ENCODE measurements at places on chromosomes 2 and 18. TPM values are rescaled to one million over a fixed set of nuclear protein-coding genes. Genes with fewer than 3 reads are reported as not detected.

DNA sequence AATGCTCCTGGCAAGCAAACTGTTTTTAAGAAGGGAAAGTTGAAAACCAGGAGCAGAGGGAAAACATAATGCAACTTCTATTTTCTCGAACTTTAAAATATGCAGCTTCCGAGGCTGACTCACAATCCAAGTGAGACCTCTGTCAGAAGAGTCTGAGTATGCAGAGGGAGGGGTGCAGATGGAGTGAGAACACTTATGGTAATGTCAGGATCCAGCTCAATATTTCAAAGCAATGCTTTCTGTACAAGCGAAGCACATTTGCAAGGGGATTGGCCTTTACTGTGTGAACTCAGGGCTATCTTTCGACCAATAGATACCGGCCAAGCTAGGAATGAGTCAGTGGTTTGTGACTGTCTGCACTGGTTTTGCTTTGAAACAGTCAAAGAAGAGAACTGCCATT, 242.7 kb downstream of the CNTNAP5 start:
- H3K36me3 ChIP-seq, result no peaks in the 10 kb centered on the region
- peaks cover 10% of the 10 kb centered on the region for H3K4me1 ChIP-seq
- no peak overlapping the region for H3K4me3 ChIP-seq
- H3K27me3 ChIP-seq, result no peaks in the 10 kb centered on the region
- no peak for DNase-seq
- H3K27ac ChIP-seq, result no peak overlapping the region

DNA sequence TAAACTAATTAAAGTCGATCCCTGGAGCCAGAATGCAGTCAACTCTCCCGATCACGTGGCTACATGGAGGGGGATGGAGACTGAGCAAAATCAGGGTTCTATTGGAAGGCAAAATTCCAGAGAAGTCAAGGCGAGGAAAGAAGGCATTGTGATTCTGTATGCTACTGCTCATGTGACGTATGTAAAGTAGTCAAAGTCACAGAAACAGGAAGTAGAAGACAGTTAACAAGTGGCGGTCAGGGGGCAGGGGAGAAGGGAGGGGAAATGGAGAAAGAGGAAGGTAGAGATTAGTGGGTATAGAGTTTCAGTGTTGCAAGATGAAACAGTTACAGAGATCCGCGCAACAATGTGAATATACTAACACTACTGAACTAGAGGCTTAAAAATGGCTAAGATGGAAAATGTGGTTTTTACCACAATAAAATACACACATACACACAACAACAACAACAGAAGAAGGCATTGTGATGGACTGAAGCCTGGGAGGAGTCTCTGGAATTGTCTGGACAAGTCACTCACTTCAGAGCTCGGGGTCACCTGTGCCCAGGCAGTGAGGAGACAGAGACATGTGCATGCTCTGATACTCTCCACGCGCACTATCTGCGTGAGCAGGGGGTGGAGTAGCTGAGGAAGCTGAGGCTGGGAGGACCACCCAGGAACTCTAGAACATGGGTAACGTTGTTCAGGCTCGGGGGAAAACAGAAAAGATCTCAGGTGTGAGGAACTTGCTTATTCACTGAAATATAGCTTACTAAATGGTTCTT, 89.9 kb upstream of the CDCA7 start:
- peaks cover 1% of the 10 kb centered on the region for H3K27me3 ChIP-seq
- no peak overlapping the region for H3K4me3 ChIP-seq
- H3K27ac ChIP-seq, result no peak overlapping the region

GRCh38 chr18:77113361-77114151, 19.0 kb downstream of the MBP start:
- peak overlapping the region; percentile 21 for H3K4me3 ChIP-seq
- H3K4me1 ChIP-seq, result peaks cover 36% of the 10 kb centered on the region
- no peak for DNase-seq
- peaks cover 17% of the 10 kb centered on the region for H3K36me3 ChIP-seq

DNA sequence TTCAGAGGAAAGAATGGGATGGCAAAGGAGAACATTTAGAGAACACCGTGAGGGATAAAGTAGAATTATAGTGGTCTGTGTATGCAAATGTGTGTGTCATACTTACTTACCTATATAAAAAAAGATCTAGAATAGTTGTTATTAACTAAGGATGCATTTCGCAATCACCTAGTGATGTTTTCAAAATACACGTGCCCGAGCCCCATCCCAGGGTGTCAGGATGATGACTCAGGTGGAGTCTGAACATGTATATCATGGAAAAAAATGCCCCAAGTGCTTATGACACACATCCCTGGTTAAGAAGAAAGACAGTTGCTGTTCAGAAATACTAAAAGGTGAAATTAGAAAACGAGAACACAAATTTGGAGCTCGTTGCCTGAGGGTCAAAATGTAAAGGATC, 109.0 kb downstream of the CERS6 start:
- peak overlapping the region; percentile 79 for H3K27ac ChIP-seq
- peaks cover 75% of the 10 kb centered on the region for H3K4me1 ChIP-seq
- DNase-seq, result no peak
- peaks cover 4% of the 10 kb centered on the region for H3K27me3 ChIP-seq

DNA sequence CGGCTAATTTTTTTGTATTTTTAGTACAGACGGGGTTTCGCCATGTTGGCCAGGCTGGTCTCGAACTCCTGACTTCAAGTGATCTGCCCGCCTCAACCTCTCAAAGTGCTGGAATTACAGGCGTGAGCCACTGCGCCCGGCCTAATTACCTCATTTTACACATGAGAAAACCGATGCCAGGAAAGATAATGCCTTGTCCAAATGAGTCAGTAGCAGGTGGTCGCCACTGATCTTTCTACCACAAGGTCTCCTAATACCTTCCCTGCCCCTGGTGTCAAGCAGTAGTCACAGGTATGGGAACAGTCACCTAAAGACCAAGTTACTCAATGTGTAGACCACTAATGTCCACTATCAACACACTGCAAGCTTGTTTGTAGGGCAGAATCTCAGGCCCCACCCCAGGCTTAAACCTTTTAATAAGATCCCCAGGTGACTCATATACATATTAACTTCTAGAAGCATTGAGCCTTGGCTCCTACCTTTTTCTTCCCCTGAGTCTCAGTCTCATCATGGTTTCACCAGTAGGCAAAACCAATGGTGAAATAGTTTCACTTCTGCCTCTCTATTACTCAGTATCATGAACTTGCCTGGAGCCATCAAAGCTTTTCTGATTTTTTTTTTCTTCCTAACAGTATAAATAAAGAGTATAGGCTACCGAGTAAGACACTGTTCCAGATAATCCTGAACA, 6.9 kb upstream of the EPB41L5 start:
- H3K4me3 ChIP-seq, result no peak overlapping the region
- no peak for DNase-seq
- H3K27ac ChIP-seq, result no peak overlapping the region
- H3K36me3 ChIP-seq, result peaks cover 4% of the 10 kb centered on the region

GRCh38 chr2:182915369-182916326, 49.2 kb upstream of the FRZB start:
- H3K27ac ChIP-seq, result peak overlapping the region; percentile 22
- H3K36me3 ChIP-seq, result no peaks in the 10 kb centered on the region
- H3K4me1 ChIP-seq, result peaks cover 2% of the 10 kb centered on the region
- DNase-seq, result no peak
- H3K4me3 ChIP-seq, result no peak overlapping the region
- H3K27me3 ChIP-seq, result no peaks in the 10 kb centered on the region

GRCh38 chr2:223232896-223233295, 180.9 kb downstream of the KCNE4 start:
- no peak for DNase-seq
- H3K36me3 ChIP-seq, result no peaks in the 10 kb centered on the region
- no peaks in the 10 kb centered on the region for H3K27me3 ChIP-seq
- H3K27ac ChIP-seq, result no peak overlapping the region
- no peaks in the 10 kb centered on the region for H3K4me1 ChIP-seq

DNA sequence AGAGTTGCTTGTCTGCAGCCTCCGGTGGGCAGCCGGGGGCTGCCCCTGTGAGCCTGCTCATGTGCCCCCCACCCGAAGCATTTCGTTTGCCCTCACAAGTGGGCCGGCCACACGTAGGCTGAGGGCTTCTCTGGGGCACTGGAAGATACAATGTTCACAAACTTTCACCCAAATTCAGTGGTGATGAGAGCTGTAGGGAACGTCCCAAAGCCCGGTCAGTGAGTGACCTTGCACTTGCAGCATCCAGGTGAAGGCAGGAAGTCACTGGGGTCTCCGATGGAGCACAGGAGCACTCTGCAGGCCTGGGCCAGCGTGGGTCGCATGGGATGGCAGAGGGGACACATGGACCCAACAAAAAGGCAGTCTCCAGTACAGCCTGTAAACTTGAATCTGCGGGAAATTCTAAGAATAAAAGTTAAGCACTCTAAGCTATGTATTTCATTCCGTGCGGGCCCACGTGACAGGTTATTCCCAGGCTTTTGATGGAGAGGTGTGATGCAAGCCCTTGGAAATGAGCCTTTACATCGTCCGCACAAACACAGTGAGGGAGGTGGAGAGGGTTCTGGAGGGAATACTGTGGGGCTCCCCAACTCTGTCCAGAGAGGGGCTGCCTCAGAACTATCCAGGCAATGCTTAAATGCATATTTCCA, 42.5 kb downstream of the CNGA3 start:
- H3K36me3 ChIP-seq, result peaks cover 10% of the 10 kb centered on the region
- no peak for DNase-seq
- no peak overlapping the region for H3K27ac ChIP-seq
- H3K4me3 ChIP-seq, result no peak overlapping the region
- H3K4me1 ChIP-seq, result no peaks in the 10 kb centered on the region
- peaks cover 4% of the 10 kb centered on the region for H3K27me3 ChIP-seq

DNA sequence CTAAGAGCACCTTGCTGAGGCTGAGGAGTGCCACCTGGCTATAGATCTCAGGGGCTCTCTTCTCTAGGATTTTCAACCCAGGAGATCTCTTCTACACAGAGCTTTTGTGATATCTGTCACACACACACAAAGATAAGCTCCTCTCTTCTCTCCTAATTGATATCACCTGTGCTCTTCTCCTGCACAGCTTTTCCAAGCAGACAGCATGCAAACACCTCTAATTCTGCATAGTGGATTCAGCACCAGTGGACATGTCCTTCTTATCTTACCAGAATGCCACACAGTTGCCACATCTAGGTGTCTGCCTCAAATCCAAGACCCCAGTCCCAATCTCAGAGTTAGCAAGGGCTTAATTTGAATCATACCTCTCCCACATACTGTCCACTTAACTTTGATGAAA, 43.9 kb downstream of the LRATD1 start:
- no peaks in the 10 kb centered on the region for H3K36me3 ChIP-seq
- no peak overlapping the region for H3K4me3 ChIP-seq
- peaks cover 15% of the 10 kb centered on the region for H3K4me1 ChIP-seq
- no peak overlapping the region for H3K27ac ChIP-seq
- no peak for DNase-seq

DNA sequence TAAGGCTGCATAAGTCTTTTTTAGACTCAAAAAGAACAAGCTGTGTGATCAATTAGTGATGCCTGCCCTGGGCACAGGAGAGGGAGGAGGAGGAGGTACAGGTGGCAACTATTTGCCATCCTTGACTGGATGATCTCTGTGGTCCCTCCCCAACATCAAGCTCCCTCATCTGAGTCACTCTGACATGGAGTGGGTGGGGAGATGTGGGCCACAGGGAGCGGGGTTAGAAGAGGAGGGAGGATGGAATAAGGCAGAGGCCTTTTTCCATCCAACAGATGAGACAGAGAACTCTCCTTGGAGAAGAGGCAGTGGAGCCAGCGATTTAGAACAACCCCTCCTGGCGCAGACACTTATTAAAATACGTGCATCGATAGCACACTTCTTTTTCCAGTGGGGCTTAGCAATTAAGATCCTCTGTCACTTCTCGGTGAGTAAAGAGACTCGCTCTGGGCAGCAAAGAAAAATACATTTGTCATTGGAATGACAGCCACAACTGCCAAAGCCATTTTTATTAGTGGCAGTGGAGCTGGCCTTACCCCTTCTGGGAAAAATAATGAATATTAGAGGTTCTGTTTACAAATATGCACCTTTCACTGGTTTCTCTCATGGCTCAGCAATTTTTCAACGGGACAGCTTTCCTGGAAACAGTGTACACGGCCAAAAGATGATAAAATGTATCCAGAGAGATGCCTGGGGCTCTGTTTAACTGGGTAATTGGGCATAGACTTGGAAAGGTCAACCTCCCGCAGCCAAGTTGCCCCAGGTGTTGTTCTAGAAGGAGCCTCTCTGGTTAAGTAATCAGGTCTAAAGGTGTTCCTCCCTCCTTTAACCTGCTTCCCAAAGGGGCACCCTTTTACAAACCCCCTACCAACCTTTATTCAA, 238.4 kb upstream of the CXCR4 start:
- H3K4me3 ChIP-seq, result peak overlapping the region; percentile 46
- no peak for DNase-seq
- H3K36me3 ChIP-seq, result no peaks in the 10 kb centered on the region

DNA sequence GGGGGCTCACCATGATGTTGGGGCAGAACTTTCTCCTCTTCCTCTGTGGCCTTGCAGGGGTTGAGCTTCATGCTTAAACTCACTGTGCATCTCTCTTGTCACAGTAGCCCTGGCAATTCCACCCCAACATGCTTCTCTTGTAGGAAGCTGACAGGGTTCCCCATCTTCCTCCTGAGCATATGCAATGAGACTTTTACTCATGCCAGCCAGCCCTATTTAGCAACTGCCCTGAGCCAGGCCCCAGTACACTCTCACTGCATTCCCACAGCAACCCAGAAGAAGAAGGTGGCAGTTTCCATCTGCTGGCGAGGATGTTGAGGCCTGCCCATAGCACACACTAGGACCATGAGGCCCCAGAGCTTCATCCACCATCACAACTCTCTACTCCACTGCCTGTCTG, 72.2 kb upstream of the TEX51 start:
- H3K27me3 ChIP-seq, result no peaks in the 10 kb centered on the region
- DNase-seq, result no peak
- no peaks in the 10 kb centered on the region for H3K36me3 ChIP-seq
- H3K4me3 ChIP-seq, result no peak overlapping the region

DNA sequence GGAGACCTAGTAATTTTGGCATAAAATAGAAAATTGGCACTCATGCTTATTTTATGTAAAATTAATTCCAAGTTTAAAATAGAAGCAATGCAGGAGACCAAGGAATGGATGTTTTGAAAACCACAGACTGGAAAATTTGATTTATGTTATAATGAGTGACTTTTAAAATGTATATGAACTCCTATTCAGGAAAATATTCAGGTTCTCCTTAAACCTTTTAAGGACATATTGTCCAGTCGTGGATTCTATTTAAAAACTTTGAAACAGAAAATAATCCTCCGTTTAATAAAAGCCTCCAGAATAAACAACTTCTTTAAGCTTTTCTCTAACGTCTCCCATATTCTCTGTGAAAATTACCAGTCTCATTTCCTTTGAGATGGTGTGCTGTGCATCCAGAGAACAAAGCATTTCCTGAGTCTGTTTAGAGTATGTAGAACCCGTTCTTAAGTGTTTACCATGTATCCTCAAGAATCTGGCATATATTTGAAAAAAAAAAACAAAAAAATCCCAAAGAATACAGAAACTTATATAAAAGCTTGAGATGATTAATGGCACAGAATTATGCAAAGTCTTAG, 8.6 kb upstream of the YES1 start:
- H3K4me1 ChIP-seq, result no peaks in the 10 kb centered on the region
- H3K27ac ChIP-seq, result no peak overlapping the region
- no peak overlapping the region for H3K4me3 ChIP-seq
- no peaks in the 10 kb centered on the region for H3K36me3 ChIP-seq

HOXD8 gene
- 0.27 TPM for total RNA-seq

SCN1A gene
- total RNA-seq, result 1.8 TPM

ZSWIM2 gene
- not detected for total RNA-seq

Data from glutamatergic neuron (in vitro differentiated cells).